Pericardium fibroblast (primary cell): ENCODE measurements at places on chromosomes 12 and 14. TPM values are rescaled to one million over a fixed set of nuclear protein-coding genes. Genes with fewer than 3 reads are reported as not detected.

SLC17A8 gene
- not detected in 2 replicates for total RNA-seq

BCAT1 gene
- total RNA-seq = 90.2 and 213 TPM in 2 replicates

CERS5 gene
- total RNA-seq = 23.0 and 37.0 TPM in 2 replicates

TAS2R50 gene
- 0.43 TPM in 1 of 2 replicates, not detected in the other for total RNA-seq

EML5 gene
- total RNA-seq = not detected in 2 replicates

GLI1 gene
- total RNA-seq = 0.68 and 1.3 TPM in 2 replicates

CNOT2 gene
- 49.7 and 67.2 TPM in 2 replicates for total RNA-seq

SEC23A gene
- total RNA-seq = 116 and 188 TPM in 2 replicates

FITM1 gene
- 0.09 TPM in 1 of 2 replicates, not detected in the other for total RNA-seq

B3GNT4 gene
- 0.70 TPM in 1 of 2 replicates, not detected in the other for total RNA-seq

INHBE gene
- total RNA-seq = 7.0 and 7.2 TPM in 2 replicates

GPR84 gene
- not detected in 2 replicates for total RNA-seq

TWF1 gene
- 76.5 and 86.5 TPM in 2 replicates for total RNA-seq

TAS2R42 gene
- total RNA-seq = not detected in 2 replicates

SALL2 gene
- 6.9 and 8.5 TPM in 2 replicates for total RNA-seq

CLEC1A gene
- 0.09 and 0.23 TPM in 2 replicates for total RNA-seq

ATP2B1 gene
- 33.7 and 58.8 TPM in 2 replicates for total RNA-seq

PLXNC1 gene
- 6.6 and 9.8 TPM in 2 replicates for total RNA-seq

NTS gene
- total RNA-seq = not detected in 2 replicates

PROX2 gene
- not detected in 2 replicates for total RNA-seq

LGR5 gene
- under 0.01 and 0.68 TPM in 2 replicates for total RNA-seq

A2M gene
- 14.6 and 19.0 TPM in 2 replicates for total RNA-seq

DHRS1 gene
- total RNA-seq = 6.9 and 26.3 TPM in 2 replicates

ABCB9 gene
- total RNA-seq = 3.9 and 7.5 TPM in 2 replicates

RFLNA gene
- 1.8 and 5.8 TPM in 2 replicates for total RNA-seq

TEX52 gene
- total RNA-seq = not detected in 2 replicates

PPP1R1A gene
- not detected in 2 replicates for total RNA-seq

DCTN2 gene
- 155 and 186 TPM in 2 replicates for total RNA-seq

ZNF385A gene
- total RNA-seq = 1.9 and 5.6 TPM in 2 replicates

TOMM20L gene
- not detected in 2 replicates for total RNA-seq

GLT1D1 gene
- not detected in 2 replicates for total RNA-seq

RILPL2 gene
- total RNA-seq = 7.1 and 7.4 TPM in 2 replicates

ACVRL1 gene
- total RNA-seq = 79.6 and 125 TPM in 2 replicates

DLK1 gene
- total RNA-seq = 0.34 and 0.47 TPM in 2 replicates

RPGRIP1 gene
- total RNA-seq = 0.12 and 0.17 TPM in 2 replicates

ERBB3 gene
- 1.9 and 4.2 TPM in 2 replicates for total RNA-seq

TRIM9 gene
- 0.09 and 0.47 TPM in 2 replicates for total RNA-seq

NPFF gene
- total RNA-seq = not detected in 2 replicates

CISTR gene
- total RNA-seq = not detected in 2 replicates

KRT79 gene
- not detected in 2 replicates for total RNA-seq

SERPINA10 gene
- not detected in 2 replicates for total RNA-seq

AJUBA gene
- total RNA-seq = 25.3 and 47.4 TPM in 2 replicates

CD27 gene
- total RNA-seq = not detected in 2 replicates

NKX2-1 gene
- total RNA-seq = not detected in 2 replicates
